ENCODE measurements at places on chromosomes 12 and 14.

GRCh38 chr12:171743-172676 is 41.9 kb downstream of the SLC6A12 start:
- no peaks in the 10 kb centered on the region for H3K4me1 ChIP-seq
- no peaks in the 10 kb centered on the region for H3K36me3 ChIP-seq
- H3K27ac ChIP-seq: no peak overlapping the region
- H3K27me3 ChIP-seq: peaks cover 3% of the 10 kb centered on the region
- DNase-seq: peak; percentile 57

- H3K36me3 ChIP-seq: no peaks in the 10 kb centered on the region
- no peak overlapping the region for H3K4me3 ChIP-seq
- H3K27ac ChIP-seq: no peak overlapping the region
- DNase-seq: no peak
- H3K4me1 ChIP-seq: no peaks in the 10 kb centered on the region
Observed at GRCh38 chr12:95984682-95985081, 11.5 kb downstream of the HAL start.

DNA sequence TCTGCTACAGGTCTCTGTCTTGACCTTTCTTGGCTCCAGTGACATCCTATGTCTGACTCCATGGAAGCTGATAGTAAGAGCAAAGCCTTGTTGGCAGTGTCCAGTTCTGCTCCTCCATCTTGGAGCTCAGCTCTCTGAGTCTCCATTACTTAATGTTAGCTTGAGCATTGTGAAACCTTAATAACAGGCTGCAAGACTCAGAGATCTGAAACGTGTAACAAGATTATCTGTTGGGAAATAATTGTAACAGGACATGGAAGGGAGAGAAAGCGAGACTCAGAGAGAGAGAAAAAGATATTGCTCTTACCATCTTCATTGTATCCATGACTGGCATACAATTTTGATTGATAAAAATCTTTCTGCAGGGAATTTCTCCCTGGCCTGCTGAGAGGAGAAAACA is 1365.7 kb downstream of the AACS start:
- no peaks in the 10 kb centered on the region for H3K4me1 ChIP-seq
- DNase-seq: no peak
- H3K27ac ChIP-seq: no peak overlapping the region
- H3K36me3 ChIP-seq: no peaks in the 10 kb centered on the region

GRCh38 chr14:61456720-61457119 is 135.3 kb downstream of the PRKCH start:
- no peaks in the 10 kb centered on the region for H3K27me3 ChIP-seq
- H3K4me1 ChIP-seq: no peaks in the 10 kb centered on the region

DNA sequence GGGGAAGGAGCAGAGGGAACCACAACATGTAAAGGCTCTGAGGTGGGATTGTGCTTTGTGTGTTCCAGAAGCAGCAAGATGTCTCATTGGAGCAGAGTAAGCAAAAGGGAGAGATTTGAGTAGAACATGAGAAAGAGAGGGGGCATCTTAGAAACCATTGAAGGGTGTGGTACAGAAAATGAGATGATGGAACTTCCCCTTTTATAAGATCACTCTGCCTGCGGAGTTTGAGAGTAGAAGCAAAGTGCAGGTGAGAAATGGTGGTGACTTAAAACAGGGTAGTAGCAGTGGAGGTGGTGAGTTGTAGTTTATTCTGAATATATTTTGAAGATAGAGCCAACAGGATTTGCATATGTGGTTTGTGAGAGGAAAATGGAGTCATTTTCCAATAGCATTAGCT is 56.0 kb downstream of the FBXO34 start:
- H3K4me3 ChIP-seq: no peak overlapping the region

DNA sequence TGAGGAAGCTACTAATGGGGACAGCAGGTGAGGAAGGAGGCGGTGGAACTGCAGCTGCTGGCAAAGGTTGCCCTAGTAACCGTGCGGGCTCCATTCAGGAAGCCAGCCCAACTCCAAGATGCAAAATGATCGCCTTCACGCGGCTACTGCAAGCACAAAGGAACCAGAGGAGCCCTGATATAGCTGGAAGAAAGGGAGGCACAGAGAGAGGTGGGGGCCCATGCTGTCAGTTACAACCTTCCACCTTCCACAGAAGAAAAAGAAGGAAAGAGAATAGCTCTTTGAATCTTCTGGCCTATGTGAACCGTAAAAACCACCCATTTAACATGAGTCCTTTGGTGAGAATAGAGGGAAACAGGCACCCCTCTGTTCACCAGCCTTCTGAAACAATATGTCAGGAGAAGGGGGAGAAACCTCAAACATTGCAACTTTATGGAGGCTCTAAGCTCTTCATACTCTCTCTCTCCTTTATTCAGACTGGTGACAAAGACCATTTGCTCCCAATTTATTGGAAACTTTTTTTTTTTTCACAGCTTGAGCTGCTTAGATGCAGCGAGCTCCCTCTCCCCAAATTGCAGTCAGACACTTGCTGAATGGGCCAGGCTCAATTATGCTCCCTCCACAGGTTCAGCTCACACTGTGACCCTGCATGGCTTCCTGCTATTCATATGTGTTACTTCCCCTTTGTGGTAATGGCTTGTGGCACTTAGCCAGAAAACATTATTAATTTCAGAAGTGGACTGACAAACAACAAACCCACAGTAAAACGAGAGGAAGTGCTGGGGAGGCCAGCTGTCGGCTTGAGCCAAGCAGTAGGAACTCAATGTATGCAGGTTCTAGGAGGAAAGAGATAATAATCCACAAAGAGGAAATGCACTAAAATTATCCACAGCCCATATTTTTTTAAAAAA is 6.2 kb downstream of the DUSP6 start:
- H3K27ac ChIP-seq: peak overlapping the region; percentile 65
- H3K4me1 ChIP-seq: peaks cover 26% of the 10 kb centered on the region
- DNase-seq: peak; percentile 43
- H3K4me3 ChIP-seq: no peak overlapping the region
- no peaks in the 10 kb centered on the region for H3K36me3 ChIP-seq
- no peaks in the 10 kb centered on the region for H3K27me3 ChIP-seq

GRCh38 chr12:131114271-131114670 is 160.6 kb downstream of the ADGRD1 start:
- peaks cover 40% of the 10 kb centered on the region for H3K27me3 ChIP-seq
- H3K4me3 ChIP-seq: no peak overlapping the region
- H3K4me1 ChIP-seq: no peaks in the 10 kb centered on the region
- H3K36me3 ChIP-seq: no peaks in the 10 kb centered on the region

DNA sequence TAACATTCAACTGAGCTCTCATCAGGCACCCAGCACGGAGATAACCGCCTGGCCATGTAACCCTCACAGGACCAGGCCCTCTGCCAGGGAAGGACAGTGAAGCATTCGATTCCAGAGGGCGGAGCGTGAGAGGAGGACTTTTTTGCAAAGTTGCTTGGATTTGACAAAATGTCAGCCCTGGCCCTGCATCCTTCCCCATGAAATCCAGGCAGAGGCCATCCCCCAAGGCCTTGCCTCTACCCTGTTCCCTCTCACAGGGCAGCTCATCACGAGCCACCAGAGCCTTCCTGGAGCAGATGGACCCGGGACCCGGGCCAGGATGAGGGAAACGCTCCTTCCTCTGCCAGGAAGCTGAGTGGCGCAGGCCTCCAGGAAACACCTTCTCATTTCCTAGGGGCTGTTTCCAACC is 17.0 kb downstream of the CAMKK2 start:
- H3K27me3 ChIP-seq: no peaks in the 10 kb centered on the region
- peak; percentile 12 for DNase-seq
- peaks cover 7% of the 10 kb centered on the region for H3K36me3 ChIP-seq

DNA sequence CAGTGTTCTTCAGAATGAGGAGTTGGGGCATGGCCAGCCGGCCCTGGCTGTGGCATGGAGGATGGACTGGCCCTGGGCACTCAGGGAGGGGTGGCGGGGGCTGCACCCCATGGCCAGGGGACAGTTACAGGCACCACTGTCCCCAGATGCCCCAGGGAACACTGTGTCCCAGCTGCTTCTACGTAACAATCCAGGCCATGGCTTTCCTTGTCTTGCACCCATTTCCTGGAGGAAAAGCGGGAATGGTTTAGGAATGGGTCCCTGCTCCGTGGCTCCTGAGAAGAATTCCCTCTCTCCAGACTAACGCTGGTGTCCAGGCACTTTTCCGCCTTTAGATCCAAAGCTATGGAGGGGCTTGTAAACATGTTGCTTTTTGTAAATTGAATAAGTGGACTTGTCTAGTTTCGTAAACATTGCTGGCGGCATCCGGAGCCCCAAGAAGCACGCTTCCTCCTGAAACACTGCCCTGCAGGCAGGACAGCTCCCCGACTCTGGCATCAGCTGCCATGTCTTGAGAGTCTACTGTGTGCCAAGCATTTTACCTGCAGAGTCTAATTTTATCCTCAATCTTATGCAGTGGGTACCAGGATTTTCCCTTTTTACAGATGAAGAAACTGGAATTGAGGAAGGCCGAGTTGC is 238.3 kb downstream of the SLC41A2 start:
- no peak for DNase-seq
- peaks cover 12% of the 10 kb centered on the region for H3K36me3 ChIP-seq
- no peak overlapping the region for H3K27ac ChIP-seq
- H3K27me3 ChIP-seq: no peaks in the 10 kb centered on the region
- no peak overlapping the region for H3K4me3 ChIP-seq

DNA sequence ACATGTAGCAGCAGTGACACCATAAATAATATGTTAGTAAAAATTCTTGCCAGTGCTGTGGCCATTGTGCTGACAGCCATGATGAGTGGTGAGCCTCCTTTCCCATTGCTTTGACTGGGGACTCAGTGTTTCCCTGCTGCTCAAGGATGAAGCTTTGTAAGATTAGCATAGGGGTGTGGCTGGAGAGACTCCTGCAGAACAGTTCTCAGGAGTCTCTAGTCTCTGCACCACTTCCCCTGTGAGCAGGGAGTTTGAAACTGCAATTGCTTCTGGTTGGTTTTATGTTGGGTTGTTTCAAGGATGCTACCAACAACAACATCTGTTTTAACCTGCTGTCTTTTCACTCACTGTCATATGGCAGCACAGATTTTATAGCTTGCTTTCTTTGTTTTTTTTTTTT is 41.4 kb downstream of the ZC3H14 start:
- DNase-seq: no peak
- H3K36me3 ChIP-seq: peaks cover 82% of the 10 kb centered on the region
- H3K27me3 ChIP-seq: no peaks in the 10 kb centered on the region
- H3K4me1 ChIP-seq: no peaks in the 10 kb centered on the region
- H3K4me3 ChIP-seq: no peak overlapping the region
- no peak overlapping the region for H3K27ac ChIP-seq

DNA sequence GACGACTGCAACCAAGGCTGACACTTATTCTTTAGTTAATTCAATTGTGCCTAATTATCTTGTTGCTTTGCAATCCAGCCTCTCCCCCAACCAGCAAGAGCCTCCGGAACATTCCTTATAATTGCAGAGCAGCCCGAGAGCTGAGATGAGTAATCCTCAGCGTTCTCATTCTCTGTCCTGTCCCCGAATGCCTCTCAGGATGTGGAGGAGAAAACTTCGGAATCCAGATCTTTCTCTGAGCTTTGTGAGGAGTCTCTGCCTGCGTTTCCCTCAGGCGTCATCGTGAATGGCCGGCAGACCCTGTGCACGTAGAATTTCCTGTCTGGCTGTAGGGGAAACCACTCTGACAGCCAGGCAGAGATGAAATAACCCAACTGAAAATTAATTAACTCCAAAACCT is 160.5 kb upstream of the DIO3 start:
- no peaks in the 10 kb centered on the region for H3K36me3 ChIP-seq
- no peak for DNase-seq
- H3K27me3 ChIP-seq: peaks cover 44% of the 10 kb centered on the region
- no peak overlapping the region for H3K4me3 ChIP-seq

DNA sequence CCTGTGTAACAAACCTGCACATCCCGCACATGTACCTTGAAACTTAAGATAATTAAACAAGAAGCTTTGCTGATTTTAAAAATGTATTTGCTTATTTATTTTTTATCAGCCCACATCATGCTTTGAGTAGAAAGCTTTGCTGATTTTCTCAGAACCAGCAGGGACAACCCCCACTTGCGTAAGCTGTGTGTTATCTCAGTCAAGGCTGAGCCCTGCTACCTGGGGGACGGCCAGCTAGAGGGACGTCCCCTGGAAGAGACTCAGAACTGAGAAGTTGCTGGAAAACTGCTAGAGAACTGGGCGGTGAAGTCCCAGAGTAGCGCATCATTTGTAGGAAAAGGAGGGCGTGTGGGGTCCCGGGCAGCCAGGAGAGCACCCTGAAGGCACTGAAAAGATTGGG is 4.1 kb upstream of the PLEK2 start:
- peaks cover 56% of the 10 kb centered on the region for H3K4me1 ChIP-seq
- no peaks in the 10 kb centered on the region for H3K36me3 ChIP-seq
- no peaks in the 10 kb centered on the region for H3K27me3 ChIP-seq
- no peak overlapping the region for H3K4me3 ChIP-seq
- peak overlapping the region; percentile 57 for H3K27ac ChIP-seq

GRCh38 chr12:128796439-128797118 is 27.2 kb downstream of the SLC15A4 start:
- no peak overlapping the region for H3K27ac ChIP-seq
- H3K4me3 ChIP-seq: no peak overlapping the region
- H3K27me3 ChIP-seq: no peaks in the 10 kb centered on the region

GRCh38 chr12:11834931-11835330 is 185.5 kb downstream of the ETV6 start:
- H3K27me3 ChIP-seq: no peaks in the 10 kb centered on the region
- no peaks in the 10 kb centered on the region for H3K36me3 ChIP-seq
- H3K4me1 ChIP-seq: peaks cover 39% of the 10 kb centered on the region
- DNase-seq: no peak
- no peak overlapping the region for H3K27ac ChIP-seq
- H3K4me3 ChIP-seq: no peak overlapping the region

- no peaks in the 10 kb centered on the region for H3K4me1 ChIP-seq
- no peak for DNase-seq
- no peak overlapping the region for H3K27ac ChIP-seq
- no peak overlapping the region for H3K4me3 ChIP-seq
- no peaks in the 10 kb centered on the region for H3K27me3 ChIP-seq
Observed at GRCh38 chr12:65367396-65367795, 88.9 kb downstream of the MSRB3 start.
